ENCODE measurements at places on chromosomes 12 and 14.

- DNase-seq = no peak
These were observed 32.3 kb upstream of the WDR89 start for GRCh38 chr14:63673886-63674497.

- DNase-seq = no peak
These were observed 116.3 kb downstream of the TGFB3 start for GRCh38 chr14:75865531-75865930.

GRCh38 chr14:37791384-37792036 lies 196.1 kb downstream of the TTC6 start:
- no peak for DNase-seq

DNA sequence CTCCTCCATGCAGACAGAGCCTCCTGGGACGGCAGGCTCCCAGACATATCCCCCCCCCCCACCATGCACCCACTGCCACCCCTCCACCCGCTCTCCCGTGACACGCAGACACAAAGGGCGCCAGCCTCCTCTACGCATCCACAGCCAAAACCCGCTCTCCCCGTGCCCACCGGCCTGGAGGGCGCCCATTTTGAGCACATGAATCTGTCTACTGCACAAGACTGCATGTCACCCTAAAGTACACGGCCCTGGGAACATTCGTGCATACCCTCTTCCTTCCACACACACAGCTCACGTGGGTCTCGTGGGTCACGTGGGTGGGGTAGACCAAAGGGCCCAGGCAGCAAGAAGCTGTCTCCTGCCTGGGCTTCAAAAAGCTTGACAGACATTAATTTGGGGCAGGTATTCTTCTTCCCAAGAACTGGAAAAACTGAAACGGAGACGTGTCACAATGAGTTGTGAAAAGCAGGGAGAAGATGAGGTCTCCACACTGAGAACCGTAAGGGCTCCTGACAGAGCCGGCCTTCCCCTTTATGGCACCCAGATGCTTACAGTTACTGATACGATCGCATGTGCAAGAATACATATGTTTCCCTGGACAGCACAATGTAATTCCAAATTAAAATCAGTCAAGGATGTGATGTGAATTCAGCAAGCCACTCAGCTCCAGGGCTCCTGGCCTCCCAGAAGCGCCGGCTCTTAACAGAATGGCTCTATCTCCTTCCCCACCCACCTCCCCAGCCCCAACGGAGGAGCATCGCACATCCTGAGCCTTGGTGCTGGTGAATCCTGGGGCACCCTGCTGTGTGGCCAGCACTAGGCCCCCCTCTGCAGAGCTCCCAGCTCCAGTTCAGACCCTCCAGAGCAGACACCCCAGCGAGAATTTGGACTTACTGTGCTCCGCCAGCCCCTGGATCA lies 1.9 kb downstream of the TGFB3 start:
- DNase-seq = no peak

GRCh38 chr12:75859868-75860267 lies 171.7 kb downstream of the PHLDA1 start:
- no peak for DNase-seq

GRCh38 chr12:80413462-80413861 lies 30.6 kb upstream of the PTPRQ start:
- DNase-seq = no peak

- peak; percentile 37 for DNase-seq
These were observed 233.0 kb downstream of the SSPN start for GRCh38 chr12:26428420-26428819.

DNA sequence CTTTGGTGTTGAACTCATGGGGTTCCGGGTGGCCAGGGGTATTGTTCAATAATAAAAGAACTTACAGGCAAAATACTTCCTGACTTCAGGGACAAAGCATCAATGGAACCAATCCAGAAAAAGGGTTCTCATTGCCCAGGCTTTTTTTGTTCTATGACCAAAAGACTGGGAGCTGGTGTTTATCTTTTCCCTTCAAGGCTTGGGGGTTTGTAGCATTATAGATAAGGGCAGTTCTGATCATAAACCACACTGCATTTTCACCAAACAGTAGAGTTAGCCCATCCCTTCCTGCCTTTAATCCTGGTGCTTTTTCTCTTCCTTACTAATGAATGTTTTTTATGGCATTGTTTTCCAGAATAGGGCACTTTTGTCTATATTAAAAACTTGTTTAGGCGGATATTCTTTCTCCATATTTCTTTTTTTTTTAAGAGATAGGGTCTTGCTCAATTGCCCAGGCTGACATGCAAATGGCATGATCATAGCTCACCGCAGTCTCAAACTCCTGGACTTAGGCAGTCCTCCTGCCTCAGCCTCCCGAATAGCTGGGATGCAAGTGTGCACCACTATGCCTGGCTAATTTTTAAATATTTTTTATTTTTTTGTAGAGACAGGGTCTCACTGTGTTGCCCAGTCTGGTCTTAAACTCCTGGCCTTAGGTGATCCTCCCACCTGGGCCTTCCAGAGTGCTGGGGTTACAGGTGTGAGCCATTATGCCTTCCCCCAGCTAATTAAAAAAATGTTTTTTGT lies 9.7 kb downstream of the FUT8 start:
- DNase-seq = peak; percentile 32

DNA sequence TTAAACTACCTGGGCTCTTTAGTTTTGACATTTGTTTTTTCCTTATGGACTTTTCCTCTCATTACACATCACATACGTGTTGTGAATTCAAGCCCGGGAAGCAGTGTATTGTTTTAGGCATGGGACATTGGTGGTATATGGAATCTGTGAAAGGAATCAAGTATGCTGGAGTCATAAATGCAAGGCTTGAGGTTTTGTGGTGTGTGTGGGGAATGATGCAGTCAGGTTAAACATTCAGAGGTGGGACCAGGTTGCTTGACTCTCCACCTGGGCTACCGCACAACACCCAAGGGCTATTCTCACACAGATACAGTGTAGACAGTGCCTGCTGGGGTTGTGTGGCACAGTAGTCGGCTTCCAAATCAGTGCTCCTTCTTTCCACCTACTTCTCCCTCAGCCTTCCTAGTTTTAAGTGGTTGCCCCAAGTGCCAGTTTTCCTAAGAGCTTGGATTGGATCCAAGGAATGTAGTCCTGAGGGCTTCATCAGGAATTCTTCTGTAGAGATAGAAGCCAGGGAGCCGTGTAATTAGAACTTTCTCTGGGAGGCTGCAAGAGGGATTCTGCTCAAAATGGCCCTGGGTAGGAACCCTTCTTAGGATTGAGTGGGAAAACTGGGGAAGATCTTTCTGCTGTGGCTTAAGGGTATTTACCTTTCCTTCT lies 243.7 kb downstream of the C12orf75 start:
- DNase-seq = peak; percentile 51

GRCh38 chr14:36617824-36618223 lies 35.4 kb upstream of the NKX2-8 start:
- DNase-seq = no peak

DNA sequence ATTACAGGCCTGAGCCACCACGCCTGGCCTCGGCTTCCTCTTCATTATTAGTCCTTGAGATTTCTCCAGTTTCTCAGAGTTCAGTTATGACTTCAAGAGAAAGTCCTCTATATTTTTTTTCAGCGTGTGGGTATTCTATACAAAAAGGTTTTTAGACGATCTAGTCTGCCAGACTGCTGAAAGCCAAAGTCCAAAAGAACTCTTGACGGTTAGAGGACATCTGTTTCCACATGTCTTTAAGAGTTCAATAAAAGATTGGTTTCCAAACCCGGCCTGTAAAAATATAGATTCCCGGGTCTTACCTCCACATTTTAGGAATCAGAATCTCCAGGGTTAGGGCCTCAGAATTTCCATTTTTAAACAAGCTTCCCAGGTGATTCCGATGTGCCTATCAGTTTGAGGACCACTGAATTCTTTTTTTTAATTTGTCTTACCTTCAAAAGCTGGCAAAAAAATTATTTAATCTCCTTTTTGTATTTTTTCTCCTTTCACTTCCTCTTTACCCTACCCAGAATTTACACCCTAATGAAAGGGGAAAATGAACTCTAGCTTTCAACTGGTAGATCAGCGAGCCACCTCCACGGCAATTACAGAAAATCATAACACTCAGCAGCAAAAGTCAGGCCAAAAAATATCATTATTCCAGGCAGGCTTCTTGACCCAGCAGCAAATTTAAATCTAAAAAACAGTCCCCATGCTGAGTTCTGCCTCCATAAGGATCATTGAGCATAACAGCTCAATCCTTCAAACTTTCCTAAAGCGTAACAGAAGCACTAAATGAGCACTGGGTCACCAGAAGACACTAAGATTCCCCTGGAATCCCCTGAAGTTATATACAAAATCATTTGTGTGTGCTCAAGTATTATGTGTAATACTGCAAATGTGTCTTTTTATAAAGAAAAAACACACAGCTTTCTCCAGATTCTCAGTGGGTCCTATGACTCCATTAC lies 8.7 kb downstream of the NT5DC3 start:
- DNase-seq = no peak

DNA sequence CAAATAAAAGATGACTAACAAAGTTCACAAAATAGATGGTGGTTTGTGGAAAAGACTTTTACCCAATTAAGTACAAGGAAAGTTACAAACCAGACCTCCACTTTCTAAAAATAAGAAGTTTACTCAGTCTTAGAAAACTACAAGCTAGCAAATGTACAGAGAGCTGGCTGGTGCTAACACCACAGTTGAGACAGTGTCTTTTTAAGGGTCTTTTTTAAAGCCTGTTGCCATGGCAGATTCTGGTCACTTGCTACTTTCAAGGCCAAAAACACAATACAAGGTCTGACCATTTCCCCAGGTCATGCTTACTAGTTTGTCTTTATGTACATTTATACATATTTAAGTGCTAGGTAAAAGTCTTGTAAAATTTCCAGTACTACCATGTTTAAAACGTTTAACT lies 2.4 kb downstream of the BTG1 start:
- DNase-seq = no peak

GRCh38 chr14:103427485-103428443 lies 42.5 kb downstream of the MARK3 start:
- DNase-seq = peak; percentile 84

- DNase-seq = peak; percentile 54
These were observed 27.3 kb upstream of the CHPT1 start for GRCh38 chr12:101670007-101670671.

Measured in fibroblast of skin of back (primary cell).